Stimulated activated CD4-positive, alpha-beta T cell treated with anti-CD3 and anti-CD28 coated beads, Interleukin-1b, Interleukin-23, amount 100 ng/mL, for 48 hours (primary cell): ENCODE measurements at places on chromosomes 12 and 14.
A peak's percentile ranks its signal among the peaks of the same experiment; 100 is the strongest.

GRCh38 chr12:101439236-101439635 is 31.7 kb upstream of the ARL1 start:
- no peak for DNase-seq

DNA sequence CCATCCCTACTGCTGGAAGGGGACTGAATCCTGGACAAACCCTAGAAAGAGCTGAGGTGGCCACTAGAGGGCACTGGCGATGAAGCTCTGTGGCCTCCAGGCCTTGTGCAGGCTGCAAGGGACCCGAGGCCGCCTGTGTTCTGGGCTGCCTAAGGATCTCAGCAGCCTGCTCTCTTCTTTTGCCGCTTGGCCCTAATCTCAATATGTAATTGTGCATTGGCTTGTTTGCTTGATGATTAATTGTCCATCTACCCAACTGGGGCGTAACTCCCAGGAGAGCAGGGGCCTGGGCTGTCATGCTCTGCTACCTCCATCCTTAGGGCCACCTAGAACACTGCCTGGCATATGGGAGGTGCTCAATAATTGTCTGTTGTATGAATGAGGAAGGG is 73.8 kb downstream of the SYNE3 start:
- peak; percentile 72 for DNase-seq

DNA sequence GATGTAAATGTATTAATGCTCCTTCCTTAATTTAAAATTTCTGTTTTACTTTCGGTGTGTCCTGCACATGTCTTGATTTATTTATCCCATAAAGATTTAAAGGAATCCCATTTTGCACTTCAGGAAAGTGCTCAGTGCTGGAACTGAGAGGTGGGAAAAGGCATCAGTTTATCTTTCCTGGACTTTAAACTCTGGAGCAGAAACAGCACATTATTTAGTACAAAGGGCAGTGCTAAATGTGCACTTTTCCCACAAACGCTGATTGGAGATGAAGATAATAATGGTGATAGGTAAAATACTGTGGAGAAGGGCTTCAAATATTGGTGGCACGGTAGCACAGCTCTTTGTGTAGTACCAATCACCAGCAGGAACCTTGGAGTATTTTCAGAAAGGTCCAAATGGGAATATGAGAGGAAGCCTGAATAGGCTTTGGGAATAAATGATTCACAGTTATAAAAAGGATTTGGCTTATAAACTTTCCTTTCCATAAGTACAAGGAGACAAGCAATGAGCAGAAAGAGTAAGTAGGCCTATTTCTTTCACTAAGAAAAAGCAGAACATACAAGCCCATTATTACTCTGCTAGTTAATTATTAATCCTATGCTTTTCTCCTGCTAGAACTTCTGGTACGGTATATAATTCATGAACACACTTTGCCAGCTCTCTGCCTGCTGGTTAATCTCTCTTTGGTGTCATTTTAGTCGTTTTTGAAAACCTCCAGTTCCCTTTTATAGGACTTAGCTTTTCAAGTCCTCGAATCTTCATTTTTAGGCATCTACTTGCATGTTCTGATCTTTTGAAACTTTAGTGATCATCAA is 58.3 kb downstream of the SLC15A5 start:
- no peak for DNase-seq

- no peak for DNase-seq
These were observed 55.4 kb downstream of the CACNA1C start for GRCh38 chr12:2108166-2108565.

DNA sequence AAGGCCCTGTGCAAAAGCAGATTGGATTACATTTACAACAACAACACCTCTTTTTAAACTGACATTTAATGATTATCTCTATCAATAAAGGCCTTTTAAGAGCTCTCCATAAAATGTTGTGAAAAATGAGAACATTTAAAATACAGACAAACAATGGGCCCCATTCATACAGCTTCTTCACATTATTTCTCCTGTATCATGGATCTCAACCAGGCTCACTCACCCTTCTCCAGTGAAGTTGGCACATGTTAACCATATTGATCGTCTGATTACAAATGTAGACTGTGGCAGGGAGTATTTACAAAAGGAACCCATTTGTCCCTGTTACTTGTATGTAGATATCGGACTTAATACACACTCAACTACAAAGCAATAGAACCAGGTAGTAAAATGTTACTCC is 220.2 kb upstream of the BTG1 start:
- no peak for DNase-seq
